SJCRH30 (cell line): ENCODE measurements at places on chromosomes 1 and 21. TPM values are rescaled to one million over a fixed set of nuclear protein-coding genes. Genes with fewer than 3 reads are reported as not detected.

DNA sequence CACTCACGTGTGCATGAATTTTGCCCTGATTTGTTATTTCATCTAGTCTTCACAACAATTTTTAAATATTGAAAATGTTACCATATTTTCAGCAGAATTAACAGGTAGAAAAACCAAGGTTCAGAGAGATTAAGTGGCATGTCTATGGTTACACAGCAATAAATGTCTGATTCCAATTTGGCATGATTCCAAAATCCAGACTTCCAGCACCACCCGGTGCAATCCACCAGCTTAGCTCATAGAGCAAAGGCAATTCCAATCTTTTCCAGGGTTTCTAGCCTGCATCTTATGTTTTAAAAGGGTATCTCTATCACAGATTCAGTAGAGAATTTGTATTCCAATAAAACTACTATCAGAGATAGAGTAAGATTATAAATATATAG is 161.8 kb downstream of the TPR start:
- DNase-seq = no peak

PCBP3 gene
- total RNA-seq = not detected in 2 replicates

DNA sequence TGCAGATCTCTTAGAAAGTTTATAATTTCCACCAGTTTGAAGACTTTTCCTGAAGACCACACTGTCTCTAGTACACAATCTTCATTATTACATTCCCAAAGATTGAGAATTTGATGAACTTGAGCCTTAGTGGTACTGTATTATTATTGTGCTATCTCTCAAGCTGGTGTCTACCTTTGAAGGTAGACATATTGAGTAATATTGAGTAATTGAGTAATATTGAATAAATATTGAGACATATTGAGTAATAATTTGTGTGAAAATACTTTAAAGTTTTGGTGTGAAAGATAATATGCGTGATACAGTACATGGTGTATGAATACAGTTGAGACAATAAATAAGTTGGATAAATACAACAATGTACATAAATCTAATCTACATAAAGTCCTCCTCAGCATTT is 613.1 kb upstream of the ADGRL2 start:
- DNase-seq = no peak

- no peak for DNase-seq
Measured at GRCh38 chr1:14538335-14538734, 60.1 kb upstream of the KAZN start.

OR2T29 gene
- total RNA-seq = not detected in 2 replicates

DNA sequence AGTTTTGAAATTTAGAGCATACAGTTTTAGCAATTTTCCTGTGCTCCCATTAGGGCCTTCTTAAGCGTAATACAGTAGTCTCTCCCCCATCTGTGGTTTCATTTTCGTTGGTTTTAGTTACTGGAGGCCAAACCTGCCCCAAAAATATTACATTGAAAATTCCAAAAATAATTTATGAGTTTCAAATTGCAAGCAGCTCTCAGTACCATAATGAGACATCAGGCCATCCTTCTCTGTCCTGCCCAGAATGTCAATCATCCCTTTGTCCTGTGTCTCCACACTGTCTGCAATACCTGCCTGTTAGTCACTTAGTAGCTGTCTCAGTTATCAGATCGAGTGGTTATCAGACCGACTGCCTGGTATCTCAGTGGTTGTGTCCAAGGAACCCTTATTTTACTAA is 45.4 kb downstream of the ADSS2 start:
- DNase-seq = no peak

- DNase-seq = no peak
Measured at GRCh38 chr1:73467731-73468130, 730.2 kb downstream of the LRRIQ3 start.

DNA sequence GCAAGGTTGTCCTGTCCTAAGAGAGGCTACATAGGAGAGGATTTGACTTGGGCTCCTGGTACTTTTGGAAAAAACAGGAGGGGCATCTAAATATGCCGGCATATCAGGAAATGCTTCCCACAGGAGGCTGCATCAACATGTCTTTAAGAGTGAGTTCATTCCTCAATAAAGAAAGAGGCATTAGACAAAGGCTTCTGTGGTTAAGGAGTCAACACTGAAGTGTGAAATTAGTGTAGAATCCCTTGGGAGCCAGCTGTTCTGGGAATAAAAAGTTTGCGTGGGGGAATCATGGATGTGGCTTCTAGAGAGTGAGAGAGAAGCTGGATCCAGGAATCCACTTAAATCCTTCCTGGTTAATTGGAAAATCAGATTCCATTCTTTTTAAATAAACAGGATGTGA is 69.5 kb downstream of the DNM3 start:
- DNase-seq = peak; percentile 93

- DNase-seq = no peak
Measured at GRCh38 chr1:19725606-19726005, 60.9 kb downstream of the HTR6 start.

DNA sequence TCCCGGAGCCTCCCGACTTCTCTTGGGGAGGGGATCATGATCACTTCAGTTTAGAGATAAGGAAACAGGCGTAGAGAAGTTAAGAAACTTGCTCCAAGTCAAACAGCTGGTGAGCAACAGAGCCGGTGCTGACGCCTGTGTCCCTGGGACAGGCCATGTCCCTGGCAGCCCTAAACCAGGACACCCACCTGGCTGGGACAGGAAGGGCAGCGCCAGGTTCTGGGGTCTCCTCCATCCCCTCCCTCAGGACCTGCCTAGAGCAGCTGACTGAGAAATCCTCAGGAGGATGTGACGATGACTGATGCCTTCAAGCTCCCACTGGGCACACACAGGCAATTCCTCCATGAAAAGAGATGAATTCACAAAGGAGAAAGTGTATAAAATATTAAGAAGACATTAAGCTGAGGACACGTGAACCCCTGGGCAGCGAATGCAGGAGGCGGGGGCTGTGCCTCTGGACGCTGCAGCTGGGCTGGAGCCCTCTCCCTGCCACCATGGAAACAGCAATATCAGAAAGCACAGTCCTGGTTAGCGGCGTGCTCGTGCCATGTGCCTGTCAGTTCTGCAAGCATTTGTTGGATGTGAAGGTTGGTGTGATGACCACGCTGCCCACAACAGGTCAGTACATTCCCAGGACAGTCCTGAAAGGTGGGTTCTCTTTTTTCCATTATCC is 40.1 kb upstream of the C1orf174 start:
- DNase-seq = no peak

GRCh38 chr1:3683992-3684391 is 31.7 kb downstream of the TP73 start:
- DNase-seq = no peak

RGS13 gene
- not detected in 2 replicates for total RNA-seq

DNA sequence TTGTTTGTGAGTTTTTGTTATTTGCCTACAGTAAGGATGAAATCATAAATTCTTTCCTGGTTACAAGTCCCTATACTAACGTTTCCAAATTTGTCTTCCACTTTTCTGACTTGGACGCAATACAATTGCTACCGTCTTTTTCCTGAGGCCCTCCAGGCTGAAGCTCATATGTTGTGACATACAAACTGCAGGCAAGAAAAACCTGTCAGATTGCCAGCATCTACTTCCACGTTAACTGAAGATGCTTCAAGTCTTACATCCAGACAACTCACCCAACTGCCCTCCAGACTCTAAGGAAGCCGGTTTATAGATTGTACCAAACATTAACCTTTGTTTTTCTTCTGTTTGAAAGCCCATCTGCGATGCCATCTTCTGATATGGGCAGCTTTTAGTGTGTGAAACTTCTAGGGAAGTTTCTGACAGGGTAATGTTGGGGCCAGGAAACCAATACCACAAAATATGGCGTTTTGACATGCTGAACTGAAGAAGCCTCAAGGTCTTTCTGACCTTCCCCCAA is 21.4 kb upstream of the RNF11 start:
- DNase-seq = no peak

RNU1-4 gene
- under 0.01 TPM in 2 replicates for total RNA-seq

DNA sequence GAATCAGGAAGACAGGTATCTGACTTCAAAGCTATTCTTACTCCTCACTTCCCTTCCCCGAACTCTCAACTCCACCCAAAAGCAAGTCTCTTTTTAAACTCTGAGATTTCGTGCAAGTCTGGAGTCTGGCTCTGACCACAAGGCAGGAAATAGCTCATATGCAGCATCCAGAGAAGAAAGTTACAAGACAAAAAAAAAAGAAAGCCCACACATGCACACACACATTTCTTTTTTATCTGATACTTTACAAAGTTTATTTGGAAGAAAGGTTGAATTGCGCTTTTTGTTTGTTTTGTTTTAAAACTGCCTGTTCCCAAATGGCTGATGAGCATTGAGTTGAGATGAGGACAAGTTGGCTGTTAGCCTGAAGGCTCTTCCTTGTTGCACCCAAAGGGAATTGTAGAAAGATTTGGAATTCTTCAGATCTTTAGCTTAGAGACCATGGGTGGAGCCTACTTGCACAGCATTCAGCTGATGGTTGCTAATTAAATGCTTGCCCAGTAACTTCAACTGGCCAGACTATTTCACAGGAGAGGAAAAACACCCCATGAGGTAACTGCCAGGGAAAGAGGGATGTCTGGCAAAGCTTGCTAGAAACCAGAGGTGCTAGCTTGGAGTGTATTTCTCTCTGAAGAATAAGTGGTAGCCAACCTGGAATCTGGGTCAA is 490.3 kb downstream of the TTLL7 start:
- peak; percentile 5 for DNase-seq

DNA sequence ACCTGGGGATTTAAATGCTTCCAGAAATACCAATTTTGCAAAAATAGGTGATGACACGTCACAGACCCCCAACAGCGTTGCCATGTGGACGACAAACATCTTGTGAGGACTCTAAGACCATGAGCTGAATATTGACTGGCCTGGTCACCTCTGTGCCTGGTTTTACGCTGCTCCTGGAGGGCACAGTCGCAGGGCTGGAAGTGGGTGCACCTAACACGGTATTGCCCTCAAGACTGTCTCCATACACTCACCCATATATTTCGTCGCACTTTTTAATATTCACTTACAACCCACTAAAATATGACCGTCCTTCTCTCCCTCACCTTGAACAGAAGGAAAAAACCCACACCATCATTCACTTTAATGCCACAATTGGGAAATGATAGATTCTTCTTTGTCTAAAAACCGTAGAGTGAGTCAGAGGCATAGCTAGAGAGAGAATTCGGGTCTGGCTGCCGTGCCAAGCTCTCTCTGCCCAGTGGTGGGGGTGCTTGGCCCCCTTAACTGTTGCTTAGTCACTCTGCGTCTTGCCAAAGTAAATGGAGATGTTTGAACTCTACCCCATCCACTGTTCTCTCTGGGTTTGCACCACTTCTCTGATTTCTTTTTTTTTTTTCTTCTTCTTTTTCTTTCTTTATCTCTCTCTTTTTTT is 40.8 kb upstream of the UTS2 start:
- DNase-seq = no peak

- DNase-seq = no peak
Measured at GRCh38 chr1:220691053-220691684, 1.0 kb downstream of the C1orf115 start.

COL6A1 gene
- 12.6 and 13.3 TPM in 2 replicates for total RNA-seq

CELA3A gene
- 0.32 TPM in 1 of 2 replicates, not detected in the other for total RNA-seq

DNA sequence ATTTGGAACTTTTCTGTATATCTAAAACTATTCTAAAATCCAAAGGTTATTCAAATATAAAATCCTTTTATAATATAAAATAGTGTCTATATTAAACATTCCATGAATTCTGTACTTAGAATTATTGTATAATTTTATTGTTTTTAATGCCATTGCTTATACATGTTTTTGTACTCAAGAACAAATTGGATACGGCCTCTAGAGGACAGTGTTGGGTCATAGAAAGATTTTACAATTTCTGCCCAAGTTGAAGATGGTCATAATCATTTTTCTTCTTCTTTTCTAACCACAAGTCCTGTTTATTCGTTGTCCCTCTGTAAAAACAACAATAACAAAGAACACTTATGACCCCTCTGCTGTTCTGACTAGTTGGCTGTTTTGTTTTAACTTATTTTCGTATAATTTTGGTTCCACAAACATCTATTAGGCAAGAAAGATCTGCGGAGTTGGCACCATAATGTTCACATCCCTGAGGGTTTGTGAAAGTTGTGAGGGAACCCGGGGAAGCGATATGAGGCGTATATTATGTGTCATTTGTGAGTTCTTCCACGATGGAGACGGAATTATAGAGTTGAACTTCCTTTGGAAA is 75.7 kb upstream of the KIF26B start:
- DNase-seq = peak; percentile 47

- DNase-seq = no peak
Measured at GRCh38 chr1:109312978-109313775, 6.4 kb upstream of the MYBPHL start.

DNA sequence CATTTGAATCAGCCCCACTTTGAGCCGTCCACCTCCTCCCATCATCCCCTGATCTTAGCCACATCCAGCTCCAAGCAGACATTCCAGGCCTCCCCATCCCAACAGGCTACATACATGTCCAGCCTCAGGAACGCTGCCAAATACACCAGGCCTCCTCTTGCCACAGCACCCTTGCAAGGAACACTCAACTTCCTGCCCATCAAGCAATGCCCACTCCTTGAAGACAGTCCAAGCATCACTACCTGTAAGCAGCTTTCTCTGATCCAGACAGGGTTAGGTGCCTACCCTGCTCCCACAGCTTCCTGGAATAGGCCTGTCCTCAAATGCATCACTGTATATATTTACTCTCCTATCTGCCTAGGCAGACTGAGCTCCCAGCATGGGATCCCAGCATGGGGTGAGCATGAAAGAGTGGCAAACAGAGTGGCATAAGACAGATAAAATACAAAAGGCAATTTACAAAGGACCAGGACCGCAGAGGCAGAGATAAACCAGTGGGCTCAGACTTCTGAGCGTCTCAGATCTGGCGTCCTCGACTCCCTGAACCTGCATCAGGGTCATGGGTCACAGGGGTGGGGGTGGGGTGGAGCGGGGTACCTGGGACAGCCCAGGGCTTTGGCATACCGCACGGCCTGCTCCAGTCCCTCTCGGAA is 816 bp downstream of the HYI start:
- no peak for DNase-seq
